CD14-positive monocyte (primary cell): ENCODE measurements at places on chromosomes 5 and 9.

- no peak for DNase-seq
Measured at GRCh38 chr5:139967353-139967752, 75.7 kb downstream of the NRG2 start.

- DNase-seq: no peak
Measured at GRCh38 chr9:89991204-89991790, 386.5 kb downstream of the GADD45G start.

GRCh38 chr5:120510098-120510637, 46.1 kb downstream of the PRR16 start:
- DNase-seq: no peak

DNA sequence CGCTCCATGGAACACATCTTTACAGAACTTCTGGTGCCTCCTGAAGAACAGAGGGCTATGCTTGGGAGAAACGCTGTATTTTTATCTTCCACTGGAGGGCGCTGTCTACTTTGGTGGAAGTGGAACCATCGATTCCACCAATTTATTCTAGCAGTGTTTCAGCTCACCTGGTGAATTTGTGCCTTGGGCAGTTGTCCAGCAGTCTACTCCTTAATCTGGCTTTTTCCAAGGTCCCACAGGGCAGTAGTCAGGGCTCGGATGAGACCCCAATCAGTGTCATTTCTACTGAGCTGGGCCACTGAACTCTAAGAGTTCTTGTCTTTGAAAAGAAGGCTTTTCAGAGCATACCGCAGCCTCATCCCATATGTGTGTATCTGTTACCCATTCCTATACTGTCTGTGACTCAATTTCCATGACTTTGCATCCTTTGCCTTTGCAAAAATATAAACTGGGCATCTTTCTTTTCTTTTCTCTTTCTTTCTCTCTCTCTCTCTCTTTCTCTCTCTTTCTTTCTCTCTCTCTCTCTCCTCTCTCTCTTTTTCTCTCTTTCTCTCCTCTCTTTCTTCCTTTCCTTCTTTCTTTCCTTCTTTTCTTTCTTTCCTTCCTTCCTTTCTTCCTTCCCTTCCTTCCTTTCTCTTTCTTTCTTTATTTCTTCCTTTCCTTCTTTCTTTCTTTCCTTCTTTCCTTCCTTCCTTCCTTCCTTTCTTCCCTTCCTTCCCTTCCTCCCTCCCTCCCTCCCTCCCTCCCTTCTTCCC, 138.4 kb upstream of the ZNF618 start:
- DNase-seq: peak; percentile 11

- no peak for DNase-seq
Measured at GRCh38 chr9:72169178-72169577, 19.9 kb downstream of the GDA start.

DNA sequence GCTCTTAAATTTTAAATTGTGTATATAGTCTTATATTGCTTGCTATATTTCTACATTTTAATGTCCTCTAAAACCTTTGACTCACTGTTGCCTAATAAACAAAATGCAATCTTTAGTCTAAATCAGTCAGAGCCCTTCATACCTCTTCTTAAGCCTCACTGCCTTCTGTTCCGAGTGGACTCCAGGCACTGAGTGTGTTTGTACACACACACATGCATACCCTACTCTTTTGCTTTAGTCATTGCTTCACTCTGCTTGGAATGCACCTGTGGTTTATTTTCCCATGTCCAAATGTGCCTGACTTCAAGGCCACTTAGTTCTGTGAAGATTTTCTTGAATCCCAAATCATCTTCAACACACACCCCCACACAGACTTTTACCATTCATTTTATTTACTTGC, 60.9 kb downstream of the SLC12A2 start:
- DNase-seq: no peak

DNA sequence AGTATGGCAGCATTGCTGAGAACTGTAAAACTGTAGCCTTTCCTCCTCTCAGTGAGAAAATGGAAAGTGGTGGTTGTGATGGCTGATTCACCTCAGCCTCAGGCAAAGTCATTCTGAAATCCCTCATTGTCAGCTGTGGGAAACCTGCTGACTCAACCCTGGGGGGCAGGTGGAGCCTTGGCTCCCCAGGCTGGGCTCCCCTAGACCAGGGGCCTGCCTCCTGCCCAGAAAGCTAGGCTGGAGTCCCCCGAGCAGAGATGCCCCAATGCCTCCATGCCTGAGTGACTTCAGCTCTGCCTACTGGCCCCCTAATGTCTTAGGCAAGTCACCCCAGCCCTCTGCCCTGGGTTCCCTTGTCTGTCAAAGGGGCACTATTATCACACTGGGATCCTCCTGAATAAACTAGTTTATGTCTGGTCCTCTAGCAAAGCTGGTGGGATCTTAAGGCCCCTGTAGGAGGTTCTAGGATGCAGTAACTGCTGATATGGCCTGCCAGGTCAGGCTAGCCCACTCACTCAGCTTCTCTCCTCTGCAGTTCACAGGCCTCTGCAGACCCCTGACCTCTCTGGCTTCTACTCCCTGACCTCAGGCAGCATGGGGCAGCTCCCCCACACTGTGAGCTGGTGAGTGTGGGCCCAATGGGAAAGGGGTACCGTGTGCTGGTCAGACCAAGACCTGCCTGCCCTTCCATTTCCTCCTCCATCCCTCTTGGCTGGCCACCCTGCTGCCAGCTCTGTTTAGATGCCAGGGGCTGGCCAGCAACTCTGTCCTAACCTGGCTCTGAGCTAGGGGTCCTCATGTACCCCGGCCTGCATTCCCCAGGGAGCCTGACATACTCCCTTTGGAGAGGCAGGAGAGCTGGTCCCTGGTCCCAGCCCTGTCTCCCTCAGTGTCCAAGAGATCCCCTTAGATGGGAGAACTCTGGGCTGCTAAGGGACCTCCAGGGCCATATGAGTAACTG, 24.2 kb downstream of the TCF7 start:
- no peak for DNase-seq

- no peak for DNase-seq
Measured at GRCh38 chr5:522116-522515, 2.1 kb downstream of the SLC9A3 start.

DNA sequence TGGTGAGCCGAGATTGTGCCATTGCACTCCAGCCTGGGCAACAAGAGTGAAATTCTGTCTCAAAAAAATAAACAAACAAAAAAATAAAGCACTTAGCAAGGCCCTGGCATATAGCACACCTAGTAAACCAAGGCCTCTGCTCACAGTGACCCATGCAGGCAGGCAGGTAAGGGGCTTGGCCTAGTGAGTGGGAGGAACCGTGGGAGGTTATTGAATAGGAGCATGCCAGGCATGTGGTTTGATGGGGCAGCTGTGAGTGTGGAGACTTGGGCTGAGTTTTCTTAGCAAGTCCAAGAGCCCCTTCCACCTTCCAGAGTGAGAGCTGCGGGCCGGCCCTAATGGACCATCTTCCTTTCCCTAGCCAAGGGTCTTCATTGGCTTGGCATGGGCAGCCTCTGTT, 4.5 kb upstream of the NDST1 start:
- no peak for DNase-seq

DNA sequence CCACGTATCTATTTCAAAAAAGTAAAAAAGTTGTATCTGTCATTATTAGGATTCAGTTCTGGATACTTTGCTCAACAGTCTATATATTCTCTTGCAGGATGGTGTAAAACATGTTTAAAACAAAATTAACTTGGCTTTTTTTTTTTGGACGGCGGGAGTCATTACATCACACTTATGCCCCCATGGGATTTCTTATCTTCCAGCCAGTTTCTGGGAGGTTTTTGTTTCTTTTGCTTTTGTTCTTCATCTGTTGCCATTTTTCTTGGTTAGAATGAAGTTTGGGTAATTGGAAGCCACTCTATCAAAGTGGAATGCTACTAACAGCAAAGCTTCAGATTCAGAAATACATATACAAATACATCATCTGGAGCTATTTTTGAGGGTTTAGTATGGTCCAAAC, 1.8 kb upstream of the STARD4 start:
- DNase-seq: no peak

GRCh38 chr9:8133606-8134005, 334.0 kb upstream of the DMAC1 start:
- DNase-seq: no peak

DNA sequence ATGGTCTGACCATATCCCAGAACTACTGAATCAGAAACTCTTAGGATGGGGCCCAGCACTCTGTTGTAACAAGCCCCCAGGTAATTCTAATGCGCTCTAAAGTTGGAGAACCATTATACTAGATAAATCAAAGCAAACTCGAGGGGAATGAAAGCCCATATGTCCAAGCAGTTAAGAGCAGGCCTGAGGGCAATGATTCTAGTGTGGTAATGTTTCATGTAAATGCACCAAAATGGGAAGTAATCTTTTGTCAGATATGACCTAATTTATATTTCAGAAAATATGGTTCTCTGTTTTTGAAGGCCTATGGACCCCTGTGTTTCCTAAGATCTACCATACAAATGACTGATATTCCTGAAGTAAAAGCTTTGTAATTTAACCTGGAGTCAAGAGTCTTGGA, 108.0 kb upstream of the PTGER4 start:
- DNase-seq: peak; percentile 13

- DNase-seq: no peak
Measured at GRCh38 chr9:113901221-113901688, 25.1 kb downstream of the ZNF618 start.

DNA sequence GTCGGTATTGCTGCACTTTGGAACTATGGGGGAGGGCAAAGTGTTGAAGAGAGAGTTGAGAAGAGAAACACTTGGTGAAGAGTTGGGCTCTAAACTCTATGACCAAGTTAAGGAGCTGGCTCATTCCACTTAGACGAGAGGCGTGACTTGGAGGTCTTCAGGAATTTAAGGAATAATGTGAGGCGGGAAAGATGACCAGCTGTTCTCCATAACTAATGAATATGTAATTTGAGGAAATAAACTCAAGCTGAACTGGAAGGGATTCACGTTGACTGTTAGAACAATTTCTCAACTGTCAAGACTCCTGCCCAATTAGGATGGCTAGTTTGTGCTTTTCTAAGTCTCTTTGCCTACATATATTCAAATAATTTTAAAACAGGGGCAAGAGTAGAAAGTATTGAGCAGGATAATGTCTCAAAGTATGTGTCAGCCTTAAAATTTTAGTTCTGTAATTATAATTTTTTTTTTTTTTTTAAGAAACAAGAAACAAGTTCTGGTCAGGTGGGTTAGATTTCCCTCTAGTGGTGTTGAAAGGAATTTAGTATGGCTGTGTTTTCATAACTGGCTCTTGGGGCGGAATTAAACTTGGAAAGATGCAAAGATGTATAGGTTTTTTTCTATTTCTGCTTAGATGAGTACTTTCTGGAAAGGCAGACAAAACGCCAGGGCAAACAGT, 33.4 kb downstream of the TMEM252 start:
- peak; percentile 32 for DNase-seq

DNA sequence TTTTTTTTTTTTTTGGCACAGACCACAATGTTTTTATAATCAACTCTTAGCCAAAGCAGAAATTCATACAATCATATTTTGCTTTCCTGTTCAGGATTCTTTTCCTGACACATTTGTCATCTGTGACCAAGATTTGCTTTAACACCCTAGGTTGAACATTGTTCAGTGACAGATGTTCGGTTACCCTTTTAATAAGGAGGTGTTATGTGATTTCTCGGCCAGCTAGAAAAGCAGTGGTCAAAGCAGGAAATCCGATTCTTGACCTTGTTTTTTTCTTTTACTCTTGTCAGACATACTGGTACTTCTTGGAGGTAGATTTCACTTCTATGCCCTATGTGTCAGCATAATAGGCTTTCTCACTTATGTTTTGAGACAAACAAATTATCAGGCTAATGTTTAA, 335.3 kb upstream of the ACTBL2 start:
- DNase-seq: no peak

- no peak for DNase-seq
Measured at GRCh38 chr9:113131689-113132151, 19.1 kb upstream of the SLC31A2 start.

- no peak for DNase-seq
Measured at GRCh38 chr9:80732506-80732905, 956.8 kb downstream of the TLE1 start.

DNA sequence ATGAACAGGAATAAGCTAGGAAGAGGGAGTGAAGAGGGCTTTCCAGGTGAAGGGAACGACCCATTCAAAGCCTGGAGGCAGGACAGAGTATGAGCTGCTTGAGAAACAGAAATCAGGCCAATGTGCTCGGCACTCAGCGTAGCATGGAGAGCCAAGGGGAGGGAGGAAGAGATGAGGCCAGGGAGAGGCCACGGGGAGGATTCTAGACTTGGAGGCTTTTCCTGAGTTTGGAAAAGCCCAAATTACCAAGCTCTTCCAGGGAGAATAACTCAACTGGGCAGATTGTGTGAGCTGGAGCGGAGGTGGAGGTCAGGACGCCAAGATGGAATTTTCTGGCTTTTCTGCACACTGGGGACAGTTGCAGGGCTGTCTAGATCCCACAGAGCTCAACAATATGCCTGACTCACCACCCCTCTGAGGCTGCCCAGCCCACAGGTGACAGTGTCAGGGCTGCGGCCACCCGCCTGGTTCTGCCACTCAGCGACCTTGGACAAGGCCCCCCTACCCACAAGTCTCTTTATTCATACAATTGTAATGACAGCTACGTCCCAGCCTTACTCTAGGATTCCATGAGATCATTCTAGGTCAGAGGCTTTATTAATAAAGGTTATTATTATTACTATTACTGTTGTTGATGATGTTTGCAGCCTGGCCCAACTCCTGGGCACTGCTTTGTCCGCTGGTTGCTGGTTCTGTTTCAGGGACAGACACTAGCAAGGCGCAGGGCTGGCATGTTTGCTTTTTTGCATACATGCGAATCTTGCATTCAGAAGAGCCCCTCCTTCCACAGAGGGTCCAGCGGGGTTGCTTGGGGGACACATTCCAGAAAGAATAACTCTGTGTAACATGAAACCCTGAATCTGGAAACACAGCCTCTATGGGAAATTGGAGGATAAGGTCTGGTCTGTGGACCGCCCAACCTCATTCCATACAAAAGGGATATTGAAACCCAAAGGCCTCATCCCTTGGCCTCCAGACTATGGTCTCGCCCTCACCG, 9.4 kb upstream of the LMX1B start:
- DNase-seq: no peak

DNA sequence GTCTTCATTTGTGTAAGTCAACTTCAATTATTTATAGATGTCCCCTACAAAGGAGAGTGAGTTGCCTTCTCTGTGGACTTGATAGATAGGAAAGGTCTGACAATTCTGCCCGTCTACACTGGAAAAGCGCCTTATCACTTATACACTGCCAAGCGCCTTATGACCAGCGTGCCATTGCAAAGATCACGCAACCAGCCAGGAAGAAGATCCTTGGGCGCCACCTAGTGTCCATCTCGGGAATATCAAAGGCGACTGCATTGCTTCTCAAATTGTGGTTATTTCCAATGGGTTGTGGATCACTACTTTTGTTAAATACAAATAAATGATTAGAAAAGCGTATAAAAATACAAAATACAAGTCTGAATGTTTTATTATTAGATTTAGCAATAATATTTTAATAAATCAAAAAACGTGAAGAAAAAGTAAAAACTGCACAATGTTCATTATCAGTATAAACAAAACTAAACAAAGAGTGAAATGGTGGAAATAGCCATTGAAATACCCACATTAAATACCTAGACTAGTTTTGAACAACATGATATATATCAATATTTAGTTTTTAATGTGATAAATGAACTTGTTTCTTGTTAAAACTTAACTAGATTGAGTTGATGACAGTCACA, 27.8 kb downstream of the SUB1 start:
- DNase-seq: peak; percentile 79

- no peak for DNase-seq
Measured at GRCh38 chr9:122379340-122379739, 8.5 kb downstream of the PTGS1 start.

- DNase-seq: peak; percentile 56
Measured at GRCh38 chr9:108021096-108021710, 531.6 kb upstream of the KLF4 start.

- no peak for DNase-seq
Measured at GRCh38 chr9:137666955-137667670, 48.3 kb downstream of the EHMT1 start.

GRCh38 chr5:91183743-91184142, 199.4 kb downstream of the ARRDC3 start:
- no peak for DNase-seq
